ENCODE measurements at places on chromosomes 16 and 17. TPM values are rescaled to one million over a fixed set of nuclear protein-coding genes. Genes with fewer than 3 reads are reported as not detected.

- no peak for DNase-seq
Measured at GRCh38 chr16:84794186-84794585, 25.6 kb upstream of the CRISPLD2 start.

DNA sequence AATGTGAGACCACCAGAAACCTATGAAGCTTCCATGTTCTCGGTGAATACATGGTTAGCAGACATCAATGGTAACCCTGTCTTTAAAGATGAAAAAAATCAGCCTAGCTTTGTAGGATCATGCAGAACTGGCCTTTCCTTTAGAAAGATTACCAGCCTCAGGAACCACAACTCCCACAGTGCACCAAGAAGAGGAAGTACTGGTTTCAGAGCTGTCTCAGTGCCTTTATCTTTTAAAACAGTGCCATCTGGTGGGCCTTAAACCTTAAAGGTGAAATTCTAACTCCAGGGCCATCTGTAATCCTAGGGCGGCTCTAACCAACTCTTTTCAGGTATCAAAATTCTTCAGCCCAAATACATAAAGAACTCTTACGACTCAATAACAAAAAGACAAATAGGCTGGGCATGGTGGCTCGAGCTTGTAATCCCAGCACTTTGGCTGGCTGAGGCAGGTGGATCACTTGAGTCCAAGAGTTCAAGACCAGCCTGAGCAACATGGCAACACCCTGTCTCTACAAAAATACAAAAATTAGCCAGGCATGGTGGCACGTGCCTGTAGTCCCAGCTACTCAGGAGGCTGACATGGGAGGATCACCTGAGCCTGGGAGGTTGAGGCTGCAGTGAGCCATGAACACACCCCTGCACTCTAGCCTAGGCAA, 5.4 kb downstream of the ATPAF2 start:
- peak; percentile 42 for DNase-seq

GRCh38 chr16:66293932-66294331, 72.6 kb upstream of the CDH5 start:
- no peak for DNase-seq

GRCh38 chr16:74999609-75000480, 1.0 kb downstream of the ZNRF1 start:
- DNase-seq = peak; percentile 64

- DNase-seq = no peak
Measured at GRCh38 chr17:69602972-69603371, 188.5 kb downstream of the MAP2K6 start.

Gene KRT9
- not detected for total RNA-seq

- DNase-seq = no peak
Measured at GRCh38 chr16:12347365-12347764, 370.8 kb downstream of the SNX29 start.

Gene KRT33A
- not detected for total RNA-seq

DNA sequence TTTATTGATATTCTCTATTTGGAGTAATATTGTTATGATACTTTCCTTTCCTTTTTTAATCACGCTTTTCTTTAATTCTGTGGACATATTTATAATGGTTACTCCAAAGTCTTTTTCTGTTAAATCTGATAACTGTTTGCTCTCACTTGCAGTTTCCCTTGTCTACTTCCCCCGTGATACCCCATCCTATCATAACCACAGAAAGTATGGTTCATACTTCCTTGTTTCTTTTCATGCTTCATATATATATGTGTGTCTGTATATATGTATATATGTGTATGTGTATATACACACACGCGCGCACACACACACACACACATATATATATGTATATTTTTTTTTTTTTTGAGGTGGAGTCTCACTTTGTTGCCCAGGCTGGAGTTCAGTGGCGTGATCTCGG, 23.5 kb downstream of the SPECC1 start:
- no peak for DNase-seq

DNA sequence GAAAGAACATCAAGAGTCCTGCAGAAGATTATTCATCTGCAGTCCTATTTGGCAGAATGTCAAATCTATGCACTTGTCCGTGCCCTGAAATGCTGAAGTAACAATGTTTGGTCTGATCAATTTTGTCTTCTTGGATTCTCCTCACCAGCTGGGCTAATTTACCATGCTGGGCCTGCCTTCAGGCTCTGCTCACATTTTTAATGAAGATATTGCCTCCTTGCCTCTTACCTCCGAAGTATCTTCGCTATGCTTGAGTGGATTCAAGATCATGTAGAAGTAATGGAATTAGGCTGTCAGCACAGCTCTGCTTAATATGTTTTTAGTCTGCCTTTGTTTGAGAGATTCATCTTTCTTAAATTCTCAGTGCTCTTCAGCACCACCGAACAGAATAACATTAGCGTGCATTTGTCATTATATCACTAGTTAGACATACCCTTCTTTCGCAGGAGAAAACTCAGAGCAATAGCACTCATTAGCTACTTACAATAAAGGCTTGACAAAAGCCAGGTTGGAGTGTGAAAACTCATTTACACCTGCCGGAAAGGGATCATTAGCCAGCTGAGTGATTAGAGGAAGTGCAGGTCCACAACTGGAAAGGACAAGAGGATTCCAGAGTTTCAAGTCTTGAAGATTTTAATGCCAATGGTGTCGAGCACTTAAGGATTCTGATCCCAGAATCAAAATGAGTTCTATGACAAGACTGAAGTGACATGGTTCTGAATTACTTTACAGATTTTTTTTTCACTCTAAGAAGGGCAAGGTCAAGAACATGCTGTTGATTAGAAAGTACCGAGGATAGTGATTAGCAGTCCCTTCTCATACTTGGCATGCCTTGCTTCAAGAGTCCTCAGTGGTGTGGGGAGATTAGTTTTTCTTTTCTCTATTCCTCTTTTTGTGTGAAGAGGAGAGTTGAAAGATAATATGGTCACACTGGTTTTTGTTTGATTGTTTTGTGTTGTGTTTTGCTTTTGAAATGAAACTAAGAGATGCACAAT, 405.6 kb upstream of the TOM1L1 start:
- DNase-seq = no peak

Gene SPEM1
- total RNA-seq = not detected

- DNase-seq = no peak
Measured at GRCh38 chr16:17362946-17363345, 107.8 kb downstream of the XYLT1 start.

- DNase-seq = no peak
Measured at GRCh38 chr16:4525634-4526277, 12.8 kb downstream of the CDIP1 start.
